ENCODE measurements at places on chromosomes 12 and 14.

GRCh38 chr14:104386151-104386841, 193.3 kb upstream of the C14orf180 start:
- DNase-seq: no peak

GRCh38 chr12:46952880-46953483, 126.4 kb upstream of the PCED1B start:
- no peak for DNase-seq

DNA sequence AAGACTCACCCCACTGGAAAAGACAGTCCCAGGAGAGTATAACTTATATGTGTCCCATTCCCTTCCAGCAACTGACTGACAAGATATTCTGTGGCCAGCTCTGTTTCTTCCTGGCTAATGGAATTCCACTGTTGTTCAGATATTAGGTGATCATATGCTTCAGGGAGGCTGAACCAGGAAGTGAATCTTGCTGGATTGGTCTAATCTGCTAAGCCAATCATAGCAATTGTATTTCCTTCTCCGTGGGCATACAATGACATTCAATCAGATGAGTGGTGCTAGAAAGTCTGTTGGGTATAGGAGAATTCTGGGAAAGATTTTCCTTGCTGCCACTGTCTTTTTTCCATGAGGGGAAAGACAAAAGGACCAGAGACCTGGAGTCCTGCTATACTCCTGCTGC, 12.1 kb downstream of the PYGL start:
- no peak for DNase-seq

DNA sequence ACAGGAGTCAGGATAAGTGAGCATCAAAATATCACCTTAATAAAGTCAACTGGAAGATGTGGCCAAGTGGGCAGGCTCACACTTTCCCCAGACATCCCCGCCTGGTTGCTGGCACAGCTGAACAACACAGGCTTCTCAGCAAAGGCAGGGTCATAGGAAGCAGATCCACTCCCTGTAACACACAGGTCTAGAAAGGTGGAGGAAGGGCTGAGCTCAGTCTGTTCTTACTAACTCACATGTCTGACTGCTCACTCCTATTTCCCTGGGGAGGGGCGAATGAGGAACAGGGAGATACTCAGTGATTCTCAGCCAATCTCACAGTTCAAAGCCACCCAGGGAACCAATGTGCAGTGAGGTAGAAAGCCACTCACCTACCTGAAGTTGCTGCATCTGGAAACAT, 45.0 kb upstream of the AMN1 start:
- DNase-seq: no peak
